ENCODE measurements at places on chromosomes 3 and 15.

DNA sequence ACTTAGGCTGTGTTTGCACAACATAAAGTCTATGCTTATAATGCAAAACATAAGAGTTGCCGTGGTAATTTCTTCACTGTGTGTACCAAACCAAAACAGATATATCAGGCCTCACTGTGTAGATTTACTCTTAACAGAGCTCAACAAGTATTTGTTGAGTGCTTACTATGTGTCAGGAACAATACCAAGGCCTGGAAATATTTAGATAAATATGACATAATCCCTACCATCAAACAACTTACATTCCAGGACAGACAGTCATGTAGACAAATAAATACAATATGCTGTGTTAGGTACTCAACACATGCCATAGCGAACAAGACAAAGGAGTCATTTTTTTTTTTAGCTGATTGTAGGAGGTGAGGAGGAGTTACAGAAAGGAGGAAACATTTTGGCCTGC is 554.0 kb downstream of the NSUN3 start:
- no peak for DNase-seq

GRCh38 chr3:170196833-170197232 is 15.3 kb upstream of the PHC3 start:
- no peak for DNase-seq

- no peak for DNase-seq
Observed at GRCh38 chr3:134704133-134704532, 53.3 kb upstream of the KY start.

- no peak for DNase-seq
Observed at GRCh38 chr3:140316868-140317400, 360.9 kb upstream of the TRIM42 start.

DNA sequence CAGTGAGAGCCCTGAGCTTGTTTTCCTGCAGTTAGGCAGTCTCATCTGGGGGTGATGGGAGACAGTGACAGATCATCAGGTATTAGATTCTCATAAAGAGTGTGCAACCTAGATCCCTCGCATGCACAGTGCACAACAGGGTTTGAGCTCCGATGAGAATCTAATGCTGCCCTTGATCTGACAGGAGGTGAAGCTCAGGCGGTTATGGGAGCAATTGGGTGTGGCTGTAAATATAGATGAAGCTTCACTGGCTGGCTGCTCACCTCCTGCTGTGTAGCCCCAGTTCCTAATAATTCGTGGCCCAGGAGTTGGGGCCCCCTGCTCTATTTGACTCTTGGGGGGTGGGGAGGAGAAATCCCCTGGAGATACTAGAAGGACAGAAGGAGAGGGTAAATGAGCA is 309.4 kb upstream of the STT3B start:
- no peak for DNase-seq

- DNase-seq, result no peak
Observed at GRCh38 chr15:31560643-31561042, 234.0 kb downstream of the KLF13 start.

GRCh38 chr3:30581067-30581585 is 25.3 kb upstream of the TGFBR2 start:
- DNase-seq, result no peak

DNA sequence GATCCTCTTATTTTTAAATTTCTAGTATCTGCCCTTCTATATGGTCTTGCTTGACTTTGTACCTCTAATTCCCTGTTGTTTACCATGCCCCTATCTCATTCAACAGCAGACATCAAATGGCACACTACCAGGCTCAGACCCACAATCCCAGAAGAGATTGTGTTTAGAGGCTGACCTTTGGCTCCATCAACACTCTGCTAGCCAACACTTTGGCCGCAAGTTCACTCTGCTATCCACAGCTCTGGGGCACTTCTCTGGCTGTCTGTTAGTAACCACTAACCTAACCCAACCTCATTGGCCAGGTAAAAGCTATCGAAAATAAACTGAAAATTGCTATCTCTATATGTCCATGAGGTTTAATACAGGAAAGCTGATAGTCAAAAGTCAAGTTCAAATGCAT is 646.0 kb upstream of the CCDC54 start:
- DNase-seq, result no peak

Data from midbrain (tissue), 1 donor.